Cerebellum (tissue), 4 donors: ENCODE measurements at places on chromosomes 6 and 20. TPM values are rescaled to one million over a fixed set of nuclear protein-coding genes. Genes with fewer than 3 reads are reported as not detected.

GRCh38 chr20:62477669-62478455, 2.1 kb upstream of the GATA5 start:
- no peak for DNase-seq

DNA sequence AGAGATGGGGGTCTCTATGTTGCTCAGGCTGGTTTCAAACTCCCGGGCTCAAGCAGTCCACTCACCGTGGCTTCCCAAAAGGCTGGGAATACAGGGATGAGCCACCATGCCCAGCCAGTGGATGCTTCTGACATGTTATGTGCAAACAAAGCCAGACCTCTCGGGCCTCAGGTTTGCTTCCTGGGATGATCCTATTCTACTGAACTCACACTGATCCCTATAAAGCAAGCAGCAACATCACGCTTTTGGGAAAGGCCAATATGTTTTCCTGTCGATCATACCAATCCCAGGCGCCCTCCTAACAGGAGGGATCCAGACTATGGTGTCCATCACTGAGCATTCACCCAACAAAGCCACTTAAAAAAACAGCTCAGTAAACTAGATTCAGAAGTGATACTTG, 60.2 kb downstream of the CSE1L start:
- DNase-seq = no peak

GRCh38 chr6:87183687-87184086, 28.3 kb downstream of the ZNF292 start:
- no peak for DNase-seq

GRCh38 chr6:170314983-170315382, 8.4 kb downstream of the FAM120B start:
- DNase-seq = no peak

DNA sequence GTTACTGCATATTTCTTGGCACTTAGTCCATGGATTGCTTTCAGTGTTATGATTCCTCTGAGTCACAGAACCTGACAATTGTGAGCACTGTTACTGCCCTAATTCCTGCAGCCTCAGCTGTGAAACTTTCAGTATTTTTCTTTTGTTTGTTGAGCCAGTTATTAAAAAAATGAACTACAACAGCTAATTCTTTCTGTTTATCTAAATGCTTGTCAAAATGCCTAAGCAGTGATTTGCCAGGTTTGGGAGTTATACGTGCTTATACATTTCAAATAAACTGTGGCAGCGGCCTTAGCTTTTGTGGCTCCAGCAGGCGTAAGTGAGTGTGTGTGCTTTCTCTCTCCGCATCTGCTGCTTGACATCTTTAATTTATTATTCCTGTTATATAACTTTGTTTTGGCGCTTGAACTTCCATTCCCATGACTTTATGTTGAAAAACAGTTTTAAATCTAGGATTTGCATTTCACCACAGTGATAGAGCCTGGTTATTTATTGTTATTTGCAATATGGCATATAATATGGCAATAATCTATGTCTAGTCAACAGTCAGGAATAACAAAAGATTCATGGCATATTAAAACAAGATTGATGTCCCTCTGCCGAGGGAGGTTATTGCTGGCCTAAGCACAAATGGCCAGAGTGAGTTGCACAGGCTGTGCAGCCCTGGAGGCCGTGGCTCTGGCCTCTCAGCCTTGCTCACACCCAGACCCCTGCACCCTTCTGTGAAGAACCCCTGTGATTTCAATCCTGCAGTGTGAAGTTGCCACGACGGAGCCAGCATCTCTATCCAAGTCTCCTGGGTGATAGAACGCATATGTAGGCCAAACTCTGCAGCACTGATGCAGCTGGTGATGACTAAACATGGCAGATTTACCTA, 303.4 kb downstream of the THBS2 start:
- no peak for DNase-seq

DNA sequence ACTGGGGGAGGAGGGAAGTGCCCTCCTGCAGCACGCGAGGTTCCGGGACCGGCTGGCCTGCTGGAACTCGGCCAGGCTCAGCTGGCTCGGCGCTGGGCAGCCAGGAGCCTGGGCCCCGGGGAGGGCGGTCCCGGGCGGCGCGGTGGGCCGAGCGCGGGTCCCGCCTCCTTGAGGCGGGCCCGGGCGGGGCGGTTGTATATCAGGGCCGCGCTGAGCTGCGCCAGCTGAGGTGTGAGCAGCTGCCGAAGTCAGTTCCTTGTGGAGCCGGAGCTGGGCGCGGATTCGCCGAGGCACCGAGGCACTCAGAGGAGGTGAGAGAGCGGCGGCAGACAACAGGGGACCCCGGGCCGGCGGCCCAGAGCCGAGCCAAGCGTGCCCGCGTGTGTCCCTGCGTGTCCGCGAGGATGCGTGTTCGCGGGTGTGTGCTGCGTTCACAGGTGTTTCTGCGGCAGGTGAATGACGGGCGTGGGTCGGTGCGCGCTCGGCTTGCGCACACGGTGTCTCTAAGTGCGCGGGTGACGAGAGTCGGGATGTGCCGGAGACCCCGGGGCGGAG, at the start of gene CDKN1A:
Gene CDKN1A, plus strand, starts transcription at position 227 of the 555 bp plus-strand sequence. CDS start 5,388 bp downstream, outside the sequence.
- DNase-seq = peak; percentile 47

DNA sequence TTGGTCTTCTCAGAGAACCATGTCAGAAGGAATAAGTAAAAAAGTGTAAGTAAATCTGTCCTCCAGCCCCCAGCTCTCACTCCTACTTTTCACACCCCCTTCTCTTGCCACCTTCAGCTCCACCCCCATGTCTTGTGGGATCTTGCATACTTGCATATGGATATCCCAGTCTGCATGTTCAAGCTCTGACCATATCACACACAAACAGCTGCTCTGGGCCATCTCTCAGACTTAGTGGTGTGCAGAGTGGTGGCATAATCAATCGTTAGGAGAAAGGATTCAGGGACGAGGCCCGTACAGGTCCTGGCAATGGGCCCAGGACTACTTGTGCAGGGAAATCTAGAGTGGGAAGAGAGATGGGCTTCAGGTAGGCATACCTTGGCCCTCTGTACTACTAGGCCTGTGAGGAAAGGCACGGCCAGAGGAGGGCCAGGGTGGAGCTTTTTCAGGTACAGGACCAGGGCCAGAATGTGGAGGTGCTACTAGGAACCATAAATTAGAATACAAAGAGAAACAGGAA, 112.0 kb upstream of the SGK1 start:
- no peak for DNase-seq

DNA sequence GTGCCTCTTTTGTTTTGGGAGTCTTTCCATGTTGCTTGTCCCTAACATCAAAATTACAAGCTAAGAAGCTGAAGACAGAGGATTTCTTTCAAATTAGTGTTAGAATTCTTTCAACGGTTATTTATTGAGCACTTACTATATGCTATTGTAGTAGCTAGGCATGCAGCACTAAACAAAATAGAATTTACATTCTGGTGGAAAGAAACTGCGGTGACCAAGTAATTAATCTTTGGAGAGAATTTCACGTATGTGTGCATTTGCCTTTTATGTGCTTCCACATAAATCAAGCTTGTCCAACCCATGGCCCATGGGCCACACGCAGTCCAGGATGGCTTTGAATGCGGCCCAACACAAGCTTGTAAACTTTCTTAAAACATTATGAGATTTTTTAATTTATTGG, 33.0 kb upstream of the DUSP22 start:
- DNase-seq = no peak

DNA sequence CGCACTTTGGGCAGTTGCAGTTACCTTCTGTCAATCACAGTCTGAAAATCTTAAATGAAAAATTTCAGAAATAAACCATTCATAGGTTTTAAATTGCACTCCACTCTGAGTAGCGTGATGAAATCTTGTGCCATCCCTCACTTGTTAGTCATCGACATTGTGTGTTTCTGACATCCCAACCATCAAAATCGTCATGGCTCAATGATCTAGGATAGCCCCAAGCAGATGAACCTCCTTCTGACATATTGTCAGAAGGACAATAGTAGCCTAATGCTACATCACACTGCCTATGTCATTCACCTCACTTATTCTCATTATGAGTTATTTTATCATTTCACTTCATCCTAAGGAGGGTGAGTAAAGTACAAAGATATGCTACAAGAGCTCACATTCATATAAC, 284.8 kb downstream of the PTPRK start:
- no peak for DNase-seq

- DNase-seq = no peak
These were observed 245.9 kb upstream of the HS3ST5 start for GRCh38 chr6:114588726-114589125.

DNA sequence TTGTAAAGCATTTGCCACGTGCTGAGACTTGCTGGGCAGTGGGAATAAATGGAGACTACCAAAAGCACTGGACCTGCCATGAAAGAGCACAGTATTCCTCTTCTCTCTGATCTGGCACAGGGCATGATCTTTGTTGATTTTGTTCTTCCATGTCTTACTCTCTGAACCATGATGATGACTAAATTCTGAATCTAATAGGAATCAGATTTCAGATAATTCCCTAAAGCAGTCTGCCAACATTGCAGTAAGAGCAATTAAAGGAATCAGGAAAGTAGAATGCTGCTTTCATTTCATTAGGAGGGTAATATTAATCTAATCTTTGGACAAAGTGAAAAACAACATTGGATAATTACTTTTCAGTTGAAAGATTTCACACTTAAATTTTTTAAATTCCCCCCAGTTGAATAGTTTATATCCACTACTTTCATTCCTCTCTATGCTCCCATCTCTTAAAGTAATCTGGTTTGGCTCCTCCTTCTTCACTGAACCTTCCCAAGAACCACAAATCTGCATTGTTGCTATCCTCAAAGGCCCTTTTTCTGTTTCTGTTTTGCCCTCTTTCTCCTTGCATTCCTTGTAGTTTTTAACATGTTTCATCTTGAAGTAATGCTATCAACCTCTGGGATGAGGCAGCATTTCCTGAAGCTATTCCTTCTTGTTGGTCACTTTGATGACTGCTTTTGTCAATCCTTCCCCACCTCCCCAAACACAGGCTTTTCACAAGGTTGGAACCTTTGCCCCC, 243.2 kb upstream of the TENT5A start:
- no peak for DNase-seq

- no peak for DNase-seq
These were observed 125.0 kb upstream of the LGSN start for GRCh38 chr6:63444768-63445167.

GRCh38 chr20:44720621-44720996, 5.4 kb downstream of the CCN5 start:
- DNase-seq = peak; percentile 41

- no peak for DNase-seq
These were observed 116.9 kb upstream of the ENPP5 start for GRCh38 chr6:46287681-46288080.

DNA sequence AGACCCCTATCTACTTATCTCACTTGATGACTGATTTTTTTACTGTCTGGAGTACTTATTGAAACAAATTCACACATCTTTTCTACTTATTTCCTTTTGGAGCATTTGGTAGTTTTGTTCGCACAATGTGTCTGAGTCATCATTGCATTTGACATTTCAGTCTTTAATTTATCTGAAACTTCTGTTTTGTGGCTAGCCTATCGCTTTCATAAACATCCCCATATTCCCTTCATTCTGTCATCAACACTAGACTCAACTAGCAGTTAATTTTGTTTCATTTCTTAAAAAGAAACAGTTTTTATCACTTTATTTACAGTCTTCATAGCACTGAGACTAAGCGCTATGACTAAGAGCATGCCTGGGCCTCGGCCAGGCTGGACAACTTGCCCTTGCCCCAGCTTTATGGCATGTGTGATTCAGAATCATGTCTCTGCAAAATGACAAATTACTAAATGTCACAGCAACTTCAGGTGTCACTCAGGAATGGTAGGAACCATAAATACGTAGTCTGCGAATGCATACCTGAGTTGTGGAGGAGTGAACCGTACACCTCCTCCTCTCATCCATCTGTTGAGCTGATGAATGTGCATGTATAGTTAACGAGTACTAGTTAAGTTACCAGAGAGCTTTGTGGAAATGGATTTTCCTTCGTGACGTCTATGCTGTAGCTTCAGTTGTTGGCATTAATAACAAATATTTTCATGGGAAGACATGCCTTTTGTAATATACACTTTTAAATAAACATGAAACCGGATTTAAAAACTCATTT, 16.2 kb downstream of the L3MBTL3 start:
- no peak for DNase-seq

DNA sequence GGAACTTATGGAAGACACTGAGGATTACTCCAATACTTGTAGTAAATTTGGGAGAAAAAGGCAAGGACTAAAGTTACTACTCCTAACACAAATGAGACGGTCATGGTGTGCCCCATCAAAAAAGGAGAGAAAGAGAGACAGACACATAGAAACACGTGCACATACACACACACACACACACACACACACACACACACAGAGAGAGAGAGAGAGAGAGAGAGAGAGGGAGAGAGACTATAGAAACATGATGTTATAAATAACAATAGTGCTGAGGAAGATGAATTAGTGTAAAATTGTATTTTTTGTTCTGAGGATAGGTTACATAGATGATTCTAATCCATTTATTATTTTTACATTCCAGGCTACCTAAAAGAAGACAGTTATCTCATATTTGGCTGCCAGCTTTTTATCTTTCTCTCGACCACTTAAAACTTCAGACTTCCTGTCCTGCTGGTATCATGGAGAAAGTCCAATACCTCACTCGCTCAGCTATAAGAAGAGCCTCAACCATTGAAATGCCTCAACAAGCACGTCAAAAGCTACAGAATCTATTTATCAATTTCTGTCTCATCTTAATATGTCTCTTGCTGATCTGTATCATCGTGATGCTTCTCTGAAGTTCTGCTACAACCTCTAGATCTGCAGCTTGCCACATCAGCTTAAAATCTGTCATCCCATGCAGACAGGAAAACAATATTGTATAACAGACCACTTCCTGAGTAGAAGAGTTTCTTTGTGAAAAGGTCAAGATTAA, 10.5 kb downstream of the PLN start:
- DNase-seq = no peak

DNA sequence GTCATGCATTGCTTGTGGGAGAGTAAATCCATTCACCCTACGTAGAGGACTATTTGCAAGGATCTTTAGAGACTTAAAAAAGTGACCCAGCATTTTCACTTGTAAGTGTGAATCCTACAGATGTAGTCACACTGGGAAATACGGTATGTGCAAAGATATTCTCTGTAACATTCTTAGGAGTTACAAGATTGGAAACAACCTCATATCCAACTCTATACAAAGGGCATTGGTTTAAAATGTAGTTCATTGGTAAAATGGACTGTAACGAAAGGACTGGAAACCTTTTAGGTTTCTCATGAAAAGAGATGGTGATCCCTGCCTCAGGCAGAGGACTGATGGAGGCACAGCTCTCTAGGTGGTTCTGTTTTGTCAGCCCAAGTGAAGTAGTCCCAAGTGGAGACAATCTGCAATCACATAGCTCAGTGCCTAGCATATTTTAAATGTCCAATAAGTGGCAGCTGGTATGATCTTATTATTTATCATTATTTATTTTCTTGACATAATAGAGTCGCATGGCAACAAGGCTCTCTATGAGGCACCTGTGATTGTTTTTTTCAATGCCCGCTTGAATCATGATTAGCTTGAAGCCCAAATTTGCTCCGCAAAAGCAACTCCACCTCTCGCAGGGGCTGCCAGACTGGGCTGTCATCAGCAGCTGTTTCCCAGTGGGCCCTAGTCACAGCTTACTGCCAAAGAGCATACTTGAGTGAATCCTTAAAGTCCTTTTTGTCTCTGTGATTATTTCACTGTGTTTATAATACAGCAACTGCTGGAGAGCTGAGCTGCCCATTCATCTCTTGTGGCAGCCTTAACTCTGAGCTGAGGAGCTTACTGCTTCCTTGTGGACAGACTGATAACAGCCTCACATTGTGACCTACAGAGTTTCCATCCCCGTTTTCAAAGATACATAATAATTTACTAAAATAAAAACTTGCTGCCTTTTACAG, 19.8 kb upstream of the ENPP1 start:
- DNase-seq = no peak

LTB gene
- not detected for total RNA-seq

CTAGE9 gene
- not detected for total RNA-seq

PROKR2 gene
- 0.45 TPM for total RNA-seq

ARMC12 gene
- total RNA-seq = 0.54 TPM

TNFRSF6B gene
- total RNA-seq = 0.82 TPM

WFDC2 gene
- total RNA-seq = 4.8 TPM
